ENCODE measurements at places on chromosomes 16 and 17.

GRCh38 chr17:80248894-80249710, 11.6 kb upstream of the RNF213 start:
- no peak for DNase-seq

DNA sequence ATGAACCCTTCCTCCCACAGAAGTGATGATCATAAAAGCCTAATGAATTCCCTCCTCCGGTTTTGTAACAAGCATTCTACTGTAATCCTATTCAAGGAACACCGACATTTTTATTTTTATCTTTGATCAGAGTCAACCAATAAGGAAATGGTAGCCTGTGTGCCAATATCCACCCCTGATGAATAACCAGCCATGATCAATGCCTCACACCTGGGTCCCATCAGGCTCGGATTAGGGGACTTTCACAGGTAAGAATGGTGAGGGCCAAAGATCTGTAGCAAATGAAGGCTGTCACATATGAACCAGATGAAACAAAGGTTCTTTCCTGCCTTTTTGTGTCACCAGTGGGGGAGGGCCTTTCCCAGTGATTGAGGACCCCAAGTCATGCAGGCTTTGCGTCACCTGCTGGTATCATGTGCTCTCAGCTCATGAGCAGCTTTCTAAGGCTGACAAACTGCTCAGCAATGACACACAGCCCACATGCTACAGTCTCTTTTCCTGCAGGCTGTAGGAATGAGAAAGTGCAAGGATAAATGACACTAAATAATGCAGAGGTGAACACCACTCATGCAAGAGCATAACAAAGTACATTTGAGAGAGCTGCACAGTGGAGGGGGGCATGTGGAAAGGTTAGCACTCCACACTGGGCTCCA, 34.9 kb downstream of the TOM1L2 start:
- DNase-seq: no peak

GRCh38 chr17:66762276-66762675, 72.6 kb upstream of the CACNG5 start:
- no peak for DNase-seq

DNA sequence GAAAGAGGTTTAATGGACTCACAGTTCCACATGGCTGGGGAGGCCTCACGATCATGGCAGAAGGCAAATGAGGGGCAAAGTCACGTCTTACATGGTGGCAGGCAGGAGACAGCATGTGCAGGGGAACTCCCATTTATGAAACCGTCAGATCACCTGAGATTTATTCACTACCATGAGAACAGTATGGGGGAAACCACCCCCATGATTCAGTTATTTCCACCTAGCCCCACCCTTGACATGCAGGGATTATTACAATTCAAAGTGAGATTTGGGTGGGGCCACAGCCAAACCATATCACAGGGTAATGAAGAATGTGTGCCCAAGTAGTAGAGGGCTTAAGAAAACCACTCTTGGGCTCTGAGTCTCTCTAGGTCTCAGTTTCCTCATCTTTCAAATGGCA, 85.1 kb downstream of the PRKCB start:
- DNase-seq: no peak

DNA sequence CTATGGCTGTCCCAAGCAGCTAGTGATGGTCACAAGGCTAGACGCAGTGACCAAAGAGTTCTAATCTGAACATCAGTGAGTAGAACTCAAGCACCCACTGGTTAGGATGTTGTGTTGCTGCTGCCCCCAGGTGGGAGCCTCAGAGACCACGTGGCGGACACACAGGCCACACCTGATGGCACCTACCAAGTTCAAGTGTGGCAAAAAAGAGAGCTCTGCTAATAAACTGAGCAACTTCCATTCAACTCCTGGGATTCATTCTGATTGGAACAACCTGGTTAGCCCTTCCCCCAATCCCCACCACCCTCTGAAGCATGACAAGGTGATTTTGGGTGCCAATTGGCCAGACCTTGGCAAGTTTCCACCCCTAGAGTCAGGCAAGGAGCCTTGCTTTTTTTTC, 3.5 kb upstream of the LCMT1 start:
- DNase-seq: no peak

DNA sequence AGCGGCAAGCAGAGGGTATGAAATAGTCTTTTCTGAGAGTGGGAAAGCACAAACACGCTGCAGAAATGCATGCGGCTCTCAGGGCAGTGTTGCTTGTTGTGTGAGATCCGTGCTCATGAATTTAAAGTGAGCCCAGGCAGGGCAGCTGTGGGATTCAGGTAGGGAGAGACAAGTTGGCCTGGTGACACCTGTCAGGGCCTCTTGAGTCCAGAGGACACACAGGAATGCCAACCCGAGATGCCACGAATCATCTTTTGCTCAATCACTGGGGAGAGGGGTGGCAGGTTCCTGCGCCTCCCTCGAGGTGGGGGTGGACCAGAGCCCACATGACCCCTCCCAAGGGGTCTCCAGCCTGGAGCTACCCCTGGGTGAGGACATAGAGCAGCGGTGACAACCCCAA, 211.9 kb downstream of the GSG1L start:
- no peak for DNase-seq

- DNase-seq: no peak
Measured at GRCh38 chr17:15220785-15221184, 44.3 kb downstream of the PMP22 start.

GRCh38 chr16:3995001-3995400, 114.5 kb upstream of the CREBBP start:
- DNase-seq: no peak

- no peak for DNase-seq
Measured at GRCh38 chr16:83626204-83626603, 181.6 kb upstream of the HSBP1 start.

DNA sequence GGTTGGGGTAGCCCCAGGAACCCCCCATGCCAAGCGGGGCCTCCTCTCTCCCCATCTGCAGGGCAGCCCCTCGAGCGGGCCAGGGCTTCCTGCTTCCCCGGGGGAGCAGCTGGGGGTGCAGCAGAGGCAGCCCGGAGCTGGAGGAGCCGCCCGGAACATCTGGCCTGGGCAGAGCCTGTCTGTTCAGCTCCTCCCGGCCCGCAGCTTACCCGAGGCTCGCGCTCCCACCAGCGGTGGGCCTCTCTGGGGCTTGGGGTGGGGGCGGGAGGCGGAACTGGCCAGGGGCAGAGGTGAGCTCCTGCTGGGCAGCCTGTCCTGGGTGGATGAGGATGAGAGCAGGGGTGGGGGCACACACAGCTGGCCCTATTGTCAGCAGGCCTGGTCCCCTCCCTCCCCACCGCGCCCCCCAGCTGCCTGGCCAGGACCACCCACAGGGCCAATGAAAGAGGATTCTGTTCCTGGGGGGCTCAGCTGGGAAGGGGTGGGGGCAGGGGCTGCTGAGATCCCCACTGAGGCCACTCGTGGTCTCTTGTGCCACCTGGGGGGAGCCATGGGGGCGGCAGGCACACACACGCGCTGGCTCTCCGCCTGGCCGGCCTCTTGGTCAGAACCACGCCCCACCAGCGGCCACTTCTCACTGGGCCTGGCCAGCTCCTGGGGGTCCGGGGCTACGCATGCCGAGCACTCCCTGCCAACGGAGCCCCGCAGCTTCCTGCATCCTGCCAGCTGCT, 34.7 kb downstream of the BAHCC1 start:
- DNase-seq: no peak

DNA sequence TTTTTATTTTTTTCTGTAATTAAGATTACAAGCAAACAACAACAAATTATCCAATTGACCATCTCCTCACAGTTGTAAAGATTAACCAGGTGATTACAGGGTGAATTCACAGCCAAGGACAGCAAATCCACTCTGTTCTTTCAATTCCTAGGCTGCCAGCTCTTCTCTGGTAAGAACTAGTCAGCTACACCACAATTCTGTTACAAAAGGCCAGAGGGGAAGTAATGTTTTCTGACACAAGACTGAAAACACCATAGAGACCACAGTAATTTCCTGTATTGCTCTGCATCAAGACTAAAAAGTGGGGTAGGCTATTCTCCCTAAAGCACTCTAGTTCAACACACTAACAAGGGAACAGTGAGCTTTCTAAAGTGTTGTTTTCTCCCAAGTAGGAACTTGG, 10.6 kb downstream of the CA10 start:
- DNase-seq: no peak

- no peak for DNase-seq
Measured at GRCh38 chr17:32385121-32385520, 35.2 kb downstream of the ZNF207 start.

DNA sequence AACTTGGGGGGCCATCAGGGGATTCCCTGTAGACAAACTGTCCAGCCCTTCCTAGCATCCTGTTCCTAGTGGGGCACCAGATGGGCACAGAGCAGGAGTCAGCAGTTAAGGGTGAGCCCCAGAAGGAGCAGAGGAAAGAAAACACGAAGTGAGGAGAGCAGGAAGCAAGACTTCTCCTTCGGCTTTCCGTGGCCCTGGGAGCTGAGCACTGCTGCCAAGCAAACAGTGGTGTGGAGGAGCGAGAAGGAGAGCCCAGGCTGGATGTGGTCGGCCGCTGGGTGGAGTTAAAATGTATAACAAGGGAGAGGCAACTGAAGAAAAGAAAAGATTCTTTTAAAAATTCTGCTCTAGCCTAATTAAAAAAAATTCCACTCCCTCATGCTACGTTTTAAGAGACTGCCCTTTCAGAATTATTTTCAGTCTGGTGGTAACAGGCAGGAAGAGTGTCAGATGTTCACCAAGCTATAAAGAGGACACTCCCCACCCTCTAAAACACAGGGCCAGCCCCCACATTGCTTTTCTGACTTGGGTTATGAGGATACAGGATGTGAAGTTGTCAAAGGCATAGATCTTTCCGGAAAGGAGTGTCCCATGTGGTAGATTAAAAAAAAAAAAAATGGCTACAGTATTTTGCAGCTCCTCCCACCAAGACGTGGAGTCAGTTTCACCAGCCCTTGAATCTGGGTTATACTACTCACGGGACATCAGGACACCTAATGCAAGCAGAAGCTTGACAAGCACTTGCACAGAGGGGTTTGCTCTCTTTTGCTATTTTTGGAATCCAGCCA, 74.9 kb upstream of the ZFHX3 start:
- DNase-seq: peak; percentile 46

GRCh38 chr16:4046221-4046620, 70.0 kb downstream of the ADCY9 start:
- no peak for DNase-seq

DNA sequence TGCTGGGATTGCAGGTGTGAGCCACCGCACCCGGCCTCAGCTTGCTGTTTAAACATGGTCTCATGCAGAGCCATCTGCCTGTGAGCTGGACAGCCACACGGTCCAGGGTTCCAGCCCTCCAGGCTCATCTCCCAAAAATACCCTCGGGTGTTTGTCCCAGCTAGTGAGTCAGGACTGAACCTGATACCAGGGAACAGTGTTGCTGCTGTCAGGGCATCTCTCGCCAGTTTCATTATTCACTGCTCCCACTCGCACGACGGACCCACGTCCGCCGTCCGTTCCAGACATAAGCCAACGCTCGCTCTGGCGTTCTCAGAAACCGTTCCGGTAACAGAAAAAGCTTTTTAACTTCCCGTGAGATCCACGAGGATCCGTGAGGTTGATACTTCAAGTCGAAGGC, 77.6 kb downstream of the NXN start:
- no peak for DNase-seq

GRCh38 chr16:79132701-79133100, 467.8 kb downstream of the MAF start:
- DNase-seq: no peak

GRCh38 chr17:1043601-1044251, 46.8 kb downstream of the TIMM22 start:
- peak; percentile 89 for DNase-seq
